ENCODE measurements at places on chromosomes 1 and 21.

DNA sequence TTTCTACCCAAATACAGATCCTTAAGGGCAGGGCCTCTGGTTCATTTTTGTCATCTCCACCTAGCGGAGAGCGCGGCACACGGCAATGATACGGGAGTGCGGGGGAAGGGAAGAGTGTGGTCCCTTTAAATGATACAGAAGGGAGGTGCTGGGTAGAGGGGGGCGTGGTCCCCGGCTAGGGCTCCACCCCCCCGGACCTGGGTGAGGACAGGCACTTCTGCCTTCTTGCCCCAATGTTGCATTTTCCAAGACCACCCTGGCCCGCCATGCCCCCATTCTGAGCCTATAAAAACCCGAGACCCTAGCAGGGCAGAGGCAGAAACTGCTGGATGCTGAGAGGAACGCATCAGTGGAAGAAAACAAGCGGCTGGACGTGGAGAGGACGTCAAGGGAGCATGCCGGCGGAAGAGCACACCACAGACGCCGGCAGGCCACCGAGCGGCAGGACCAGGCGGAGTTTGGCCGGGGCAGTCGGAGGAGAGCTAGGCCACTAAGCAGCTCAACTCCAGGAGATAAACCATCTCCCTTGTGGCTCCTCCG, 30.0 kb downstream of the LRRC3 start:
- peak; percentile 19 for DNase-seq

GRCh38 chr1:36884029-36884701, 150.2 kb downstream of the GRIK3 start:
- DNase-seq, result no peak

- no peak for DNase-seq
Observed at GRCh38 chr1:195898924-195899323, 709.3 kb downstream of the KCNT2 start.

DNA sequence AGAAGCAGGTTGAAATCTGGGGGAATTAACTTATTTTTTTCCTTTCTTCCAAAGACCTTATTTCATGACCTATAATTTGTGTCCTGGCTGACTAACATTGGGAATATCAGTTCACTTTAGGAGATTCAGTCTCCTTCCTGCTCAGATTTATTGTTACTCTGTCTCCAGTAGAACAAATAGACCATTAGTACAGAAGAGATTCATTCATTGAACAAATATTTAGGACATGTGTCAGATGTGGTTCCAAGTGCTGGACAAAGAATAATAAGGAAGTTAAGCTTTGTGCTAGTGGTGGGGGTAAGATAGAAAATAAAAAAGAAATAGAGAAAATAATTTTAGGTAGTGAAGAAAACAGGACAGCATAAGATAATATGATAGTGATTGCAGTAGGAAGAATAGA, 20.3 kb downstream of the ZMYM4 start:
- DNase-seq, result no peak

DNA sequence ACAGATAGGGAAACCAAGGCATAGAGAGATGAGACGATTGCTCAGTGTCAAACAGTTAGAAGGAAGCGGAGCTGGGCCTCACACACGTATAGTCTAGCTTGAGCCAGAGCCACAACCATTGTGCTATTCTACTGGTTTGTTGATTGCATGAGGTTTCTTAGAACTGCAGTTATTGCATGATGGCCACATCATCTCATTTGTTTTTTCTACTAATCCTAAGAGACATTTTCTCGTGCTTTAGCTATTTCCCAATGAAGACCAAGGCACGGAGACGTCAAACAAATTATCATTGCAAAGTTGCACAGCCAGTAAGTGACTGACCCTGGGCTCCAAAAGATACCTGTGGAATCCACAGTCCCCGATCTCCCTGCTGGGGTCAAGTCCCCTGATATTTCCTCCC, 25.1 kb upstream of the ZNF362 start:
- no peak for DNase-seq

DNA sequence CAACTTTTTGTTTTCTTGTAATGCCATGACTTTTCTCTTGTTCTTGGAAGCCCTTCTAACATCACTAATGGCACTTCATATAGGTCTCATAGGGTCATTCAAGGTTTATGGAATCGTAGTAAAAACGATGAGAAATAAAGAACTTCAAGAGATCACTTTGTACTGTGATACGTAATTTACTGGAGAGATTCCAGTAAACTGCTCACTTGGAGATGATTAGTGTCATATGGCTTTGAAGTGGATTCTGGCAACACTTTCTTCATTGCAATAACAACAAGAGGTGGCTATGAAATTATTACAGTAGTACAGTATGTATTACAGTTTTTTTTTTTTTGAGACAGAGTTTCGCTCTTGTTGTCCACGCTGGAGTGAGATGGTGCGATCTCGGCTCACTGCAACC, 103.4 kb downstream of the RUSC1 start:
- no peak for DNase-seq

DNA sequence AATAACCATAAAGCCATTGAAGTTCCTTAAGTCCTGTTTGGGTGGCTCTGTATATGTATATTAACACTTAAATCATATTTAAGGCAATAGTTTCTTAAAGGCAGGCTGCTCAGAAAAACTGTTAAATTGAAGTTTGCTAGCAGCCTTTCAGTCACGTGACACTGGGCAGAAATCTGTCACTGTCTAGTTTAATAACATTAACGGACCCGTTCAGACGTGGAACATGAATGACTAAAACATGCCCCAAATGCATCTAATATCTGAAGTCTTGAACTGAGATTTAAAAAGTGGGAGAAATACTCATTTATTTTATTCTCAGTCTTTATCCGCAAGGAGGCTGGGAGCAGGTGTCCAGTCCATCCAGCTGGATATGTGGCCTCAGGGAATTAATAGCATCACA, 3.3 kb upstream of the SPATA1 start:
- DNase-seq, result no peak

GRCh38 chr21:45236481-45236880, 51.2 kb downstream of the POFUT2 start:
- DNase-seq, result no peak

- no peak for DNase-seq
Observed at GRCh38 chr1:75673399-75673798, 51.1 kb upstream of the ACADM start.

- no peak for DNase-seq
Observed at GRCh38 chr1:46134660-46135331, 2.4 kb upstream of the PIK3R3 start.

DNA sequence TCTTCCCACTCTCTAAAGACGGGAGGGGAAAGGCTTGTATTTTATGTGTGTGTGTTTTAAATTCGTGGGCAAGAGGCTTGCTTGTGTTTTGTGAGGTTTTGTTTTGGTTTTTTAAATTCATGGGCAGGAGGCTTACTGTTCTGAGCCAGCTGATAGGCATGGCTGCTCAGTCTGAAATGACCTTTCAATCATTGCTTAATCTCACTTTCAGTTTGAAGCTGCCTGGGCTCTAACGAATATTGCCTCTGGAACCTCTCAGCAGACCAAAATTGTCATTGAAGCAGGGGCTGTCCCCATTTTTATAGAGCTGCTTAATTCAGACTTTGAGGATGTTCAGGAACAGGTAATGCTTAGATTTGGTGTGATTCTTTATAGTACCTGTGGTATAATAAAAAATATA, 20.3 kb upstream of the TXLNA start:
- DNase-seq, result no peak

DNA sequence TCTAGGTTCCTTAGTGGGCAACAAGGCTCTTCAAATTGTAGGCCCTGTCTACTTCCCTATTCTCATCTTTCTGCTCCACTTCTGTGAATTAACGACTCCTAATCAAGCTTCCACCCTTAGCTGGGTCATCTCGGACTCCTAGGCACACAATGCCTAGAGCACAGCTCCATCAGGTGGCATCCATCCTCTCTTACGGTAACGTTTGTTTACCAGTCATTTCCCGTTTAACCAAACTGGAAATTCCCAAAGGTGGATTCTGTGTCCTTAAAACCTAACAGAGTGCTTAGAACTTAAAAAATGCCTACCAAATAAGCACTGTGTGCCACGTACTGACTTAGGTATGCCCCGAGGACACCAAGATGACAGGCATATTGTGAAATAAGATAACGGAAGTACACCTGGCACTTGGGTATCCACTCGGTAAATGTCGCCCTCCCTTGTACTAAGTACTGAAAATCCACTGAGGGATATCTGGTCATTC, 1.5 kb downstream of the PARP1 start:
- DNase-seq, result no peak

GRCh38 chr1:167602840-167603239, 27.2 kb upstream of the RCSD1 start:
- no peak for DNase-seq

GRCh38 chr1:79293611-79294010, 287.1 kb upstream of the ADGRL4 start:
- no peak for DNase-seq

DNA sequence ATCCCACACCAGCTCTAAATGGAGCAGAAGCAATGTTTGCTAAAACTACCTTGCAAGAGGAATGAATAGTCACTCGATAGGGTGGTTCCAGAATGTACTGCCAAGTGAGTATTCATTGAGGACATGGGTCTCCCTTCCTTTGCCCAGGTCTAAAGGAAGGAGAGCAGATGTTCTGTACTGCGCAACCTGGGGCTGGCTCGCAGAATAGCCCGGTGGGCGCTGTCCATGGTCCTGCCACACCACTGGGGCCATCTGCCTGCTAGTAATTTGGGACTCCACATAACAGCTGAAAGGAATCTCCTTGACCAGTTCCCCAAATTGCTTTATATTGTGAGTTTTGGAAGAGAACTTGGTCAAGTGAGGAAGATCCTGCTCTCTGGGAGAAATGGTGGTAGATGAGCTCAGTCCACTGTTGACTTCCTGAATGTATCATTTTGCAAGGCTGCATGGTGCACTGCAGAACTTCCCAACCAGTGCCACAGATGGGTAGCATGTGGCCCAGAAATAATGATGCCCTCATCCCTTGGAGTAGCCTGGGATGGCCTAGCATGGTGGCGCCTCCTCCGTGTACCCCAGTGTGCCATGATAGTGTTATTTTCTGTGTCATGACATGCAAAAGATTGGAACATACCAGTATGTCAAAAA, 5.7 kb downstream of the SLC6A17 start:
- DNase-seq, result peak; percentile 18

DNA sequence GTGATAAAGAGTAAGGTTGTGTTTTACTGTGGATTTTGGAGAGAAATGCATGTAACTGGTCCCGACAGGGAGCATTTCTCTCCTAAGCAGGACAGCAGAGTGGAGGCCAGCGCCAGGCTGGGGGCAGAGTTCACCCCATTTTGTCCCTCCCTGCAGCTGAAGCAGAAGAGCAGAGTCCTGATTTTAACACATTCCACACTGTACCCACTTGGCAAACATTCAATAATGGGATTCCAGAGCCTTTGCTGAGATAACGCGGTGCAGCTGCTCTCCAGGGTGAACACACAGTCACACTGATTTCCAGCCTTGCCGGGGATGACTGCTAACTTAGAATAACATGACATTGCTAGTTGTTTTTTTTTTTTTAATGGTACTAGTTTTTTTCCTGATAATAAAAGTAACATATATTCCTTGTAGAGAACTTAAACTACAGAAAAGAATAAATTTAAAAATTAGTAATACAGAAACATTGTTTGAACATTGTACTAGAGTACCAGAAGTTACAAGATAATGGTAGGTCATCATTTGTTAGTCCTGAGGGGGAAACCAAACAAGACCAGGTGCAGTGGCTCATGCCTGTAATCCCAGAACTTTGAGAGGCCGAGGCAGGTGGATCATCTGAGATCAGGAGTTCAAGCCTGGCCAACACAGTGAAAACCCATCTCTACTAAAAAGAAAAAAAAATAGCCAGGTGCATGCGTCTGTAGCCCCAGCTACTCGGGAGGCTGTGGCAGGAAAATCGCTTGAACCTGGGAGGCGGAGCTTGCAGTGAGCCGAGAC, 77.2 kb downstream of the SCCPDH start:
- no peak for DNase-seq

GRCh38 chr1:113904293-113904673, 316 bp downstream of the AP4B1 start:
- no peak for DNase-seq

DNA sequence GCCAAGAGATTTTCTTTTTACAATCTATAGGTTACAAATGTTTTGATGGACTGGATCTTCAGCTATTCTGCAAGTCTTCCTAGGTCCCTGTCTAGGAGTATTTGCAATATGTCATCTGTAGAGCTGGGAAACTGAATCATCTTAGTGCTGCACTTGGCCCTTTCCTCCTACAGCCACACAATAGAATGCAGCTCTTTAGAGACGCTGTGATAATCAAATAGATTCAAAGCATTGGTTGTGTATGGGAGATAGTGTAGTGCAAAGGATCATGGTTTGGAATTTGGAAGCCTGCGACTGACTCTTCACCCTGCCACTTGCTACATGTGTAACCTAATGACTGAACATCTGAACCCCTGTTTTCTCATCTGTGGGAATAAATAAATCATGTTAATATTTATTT, 93.7 kb downstream of the AK5 start:
- DNase-seq, result no peak

- no peak for DNase-seq
Observed at GRCh38 chr21:17636711-17637110, 24.0 kb upstream of the BTG3 start.

- no peak for DNase-seq
Observed at GRCh38 chr1:181023265-181024057, 791 bp upstream of the STX6 start.
